ENCODE measurements at places on chromosomes 5 and 9.

DNA sequence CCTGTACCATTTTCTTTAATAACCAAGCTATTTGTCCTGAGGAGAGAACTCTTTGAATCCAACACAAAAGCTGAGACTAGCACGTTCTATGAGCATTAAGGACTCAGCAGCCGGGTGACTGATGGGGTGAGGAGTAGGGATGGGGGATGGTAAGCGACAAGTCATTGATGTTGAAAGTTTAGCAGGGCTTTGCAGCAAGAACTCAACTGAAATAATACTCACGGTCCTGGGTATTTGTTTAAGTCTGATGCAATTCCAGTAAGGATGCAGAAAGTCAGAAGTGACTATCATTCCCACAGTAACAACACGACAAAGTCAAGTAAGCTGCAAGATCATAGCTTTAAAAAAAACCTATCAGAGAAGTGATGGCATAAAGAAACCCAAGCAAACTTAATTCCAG is 131.1 kb downstream of the ACTL7B start:
- no peak for DNase-seq

DNA sequence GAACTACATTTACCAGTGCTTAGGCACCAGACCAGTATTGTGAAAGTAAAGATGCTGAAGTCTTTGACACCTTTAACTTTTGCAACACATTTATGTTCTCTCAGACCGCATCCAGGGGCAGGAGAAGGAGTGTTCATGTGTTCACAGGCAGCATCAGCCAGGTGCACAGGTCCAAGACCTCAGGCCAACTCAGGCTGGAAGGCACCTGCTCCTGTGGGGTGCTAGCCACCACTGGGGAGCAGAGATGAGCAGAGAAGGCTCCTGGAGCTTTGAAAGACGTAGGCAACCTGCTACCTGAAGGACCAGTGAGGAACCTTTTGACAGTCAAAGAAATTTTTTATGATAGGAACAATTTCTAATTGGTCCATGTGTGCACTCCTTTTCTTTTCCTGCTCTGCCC is 35.6 kb downstream of the DAPK1 start:
- DNase-seq: no peak

GRCh38 chr9:121302786-121303185 is 34.8 kb downstream of the GSN start:
- no peak for DNase-seq

DNA sequence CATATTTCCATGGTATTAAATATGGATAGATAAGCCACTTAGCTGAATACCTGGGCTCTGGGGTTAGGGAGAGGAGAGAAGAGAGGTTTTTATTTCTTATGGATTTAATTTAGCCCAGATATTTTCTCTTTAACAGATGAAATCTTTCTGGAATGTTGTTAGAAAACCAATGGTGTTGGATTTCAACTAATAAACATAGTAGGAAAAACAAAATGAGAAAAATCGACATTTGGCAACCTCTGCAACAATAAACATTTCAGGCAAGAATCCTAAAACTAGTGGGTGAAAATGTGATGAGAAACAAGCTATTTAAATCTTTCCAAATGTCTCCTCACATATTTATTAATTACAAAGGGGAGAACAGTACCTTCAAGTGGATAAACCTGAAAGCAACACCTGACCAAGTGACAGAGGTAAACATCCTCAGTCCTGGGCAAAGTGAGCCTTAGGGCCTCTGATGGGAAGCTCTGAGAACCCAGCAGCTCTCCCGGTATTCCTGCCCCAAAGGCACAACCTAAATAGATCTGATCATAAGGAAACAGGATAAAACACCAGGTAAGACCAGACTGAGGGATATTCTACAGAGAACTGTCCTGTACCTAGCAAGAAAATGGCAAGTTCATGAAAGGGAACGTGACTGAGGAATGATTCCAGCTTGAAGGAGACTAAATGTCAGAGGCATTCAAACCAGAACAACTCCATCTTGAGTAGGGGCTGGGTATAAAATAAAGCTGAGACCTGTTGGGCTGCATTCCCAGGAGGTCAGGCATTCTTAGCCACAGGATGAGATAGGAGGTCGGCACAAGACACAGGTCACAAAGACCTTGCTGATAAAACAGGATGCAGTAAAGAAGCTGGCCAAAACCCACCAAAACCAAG is 163.7 kb downstream of the ESM1 start:
- DNase-seq: peak; percentile 32

DNA sequence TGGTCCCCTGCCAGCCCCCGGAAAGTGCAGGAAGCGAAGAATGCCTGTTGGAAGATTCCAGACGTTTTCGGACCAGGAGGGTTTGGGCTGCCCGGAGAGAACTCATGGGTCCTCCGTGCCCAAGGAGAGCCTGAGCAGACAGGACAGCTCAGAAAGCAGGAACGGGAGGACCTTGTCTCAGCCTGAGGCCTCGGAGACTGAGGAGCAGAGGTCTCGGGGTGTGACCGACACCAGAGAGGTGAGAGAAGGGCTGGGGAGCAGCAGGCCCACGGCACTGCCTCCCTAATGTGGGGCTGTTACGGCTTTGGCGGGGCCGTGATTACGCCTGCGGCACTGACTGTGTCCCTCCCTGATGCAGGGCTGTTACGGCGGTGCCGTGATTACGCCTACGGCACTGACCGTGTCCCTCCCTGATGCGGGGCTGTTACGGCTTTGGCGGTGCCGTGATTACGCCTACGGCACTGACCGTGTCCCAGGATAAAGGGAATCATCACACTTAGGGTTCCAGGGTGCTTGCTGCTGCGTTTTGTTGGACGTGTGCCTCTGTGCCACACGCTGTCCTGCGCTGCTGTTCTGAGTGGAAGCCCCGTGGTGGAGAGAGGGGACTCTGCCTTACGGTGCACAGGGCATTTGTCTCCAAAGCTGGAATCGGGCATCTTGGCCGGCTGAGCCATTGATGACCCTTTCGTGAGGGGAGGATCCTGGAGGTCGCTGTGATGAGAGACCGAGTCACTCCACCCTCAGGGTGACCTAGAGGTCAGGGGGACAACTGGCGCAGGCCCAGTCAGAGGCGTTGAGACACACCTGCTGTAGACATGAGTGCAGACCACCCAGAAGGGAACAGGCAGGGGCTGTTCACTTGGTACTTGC is 25.7 kb downstream of the CEP72 start:
- DNase-seq: no peak

DNA sequence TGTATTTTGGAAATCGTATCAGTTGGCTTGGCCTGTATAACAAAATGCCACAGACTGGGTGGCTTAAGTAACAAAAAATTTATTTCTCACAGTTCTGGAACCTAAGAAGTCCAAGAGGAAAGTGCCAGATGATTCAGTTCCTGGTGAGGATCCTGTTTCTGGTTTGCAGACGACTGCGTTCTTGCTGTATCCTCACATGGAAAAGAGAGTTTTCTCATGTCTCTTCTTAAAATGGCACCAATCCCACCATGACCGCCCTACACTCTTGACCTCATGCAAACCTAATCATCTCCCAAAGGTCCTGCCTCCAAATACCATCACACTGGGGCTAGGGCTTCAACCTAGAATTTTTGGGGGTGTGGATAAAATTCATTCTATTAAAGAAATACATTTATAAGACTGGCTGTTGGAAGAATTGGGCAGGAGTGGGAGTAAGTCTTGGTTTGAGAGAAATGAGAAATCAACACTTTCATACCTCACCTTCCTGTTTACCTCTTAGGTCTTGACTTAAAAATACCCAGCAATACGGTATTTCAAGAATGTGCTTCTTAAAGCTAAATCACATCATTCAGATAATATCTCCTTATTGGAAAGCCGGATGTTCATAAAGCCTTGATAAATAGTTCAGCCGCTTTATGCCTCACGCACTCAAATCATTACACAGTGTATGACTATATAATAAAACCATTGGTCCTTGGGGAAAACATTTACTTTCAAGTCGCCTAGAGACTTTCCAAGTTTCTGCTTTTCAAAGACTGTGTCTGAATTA is 28.7 kb downstream of the PTTG1 start:
- no peak for DNase-seq

DNA sequence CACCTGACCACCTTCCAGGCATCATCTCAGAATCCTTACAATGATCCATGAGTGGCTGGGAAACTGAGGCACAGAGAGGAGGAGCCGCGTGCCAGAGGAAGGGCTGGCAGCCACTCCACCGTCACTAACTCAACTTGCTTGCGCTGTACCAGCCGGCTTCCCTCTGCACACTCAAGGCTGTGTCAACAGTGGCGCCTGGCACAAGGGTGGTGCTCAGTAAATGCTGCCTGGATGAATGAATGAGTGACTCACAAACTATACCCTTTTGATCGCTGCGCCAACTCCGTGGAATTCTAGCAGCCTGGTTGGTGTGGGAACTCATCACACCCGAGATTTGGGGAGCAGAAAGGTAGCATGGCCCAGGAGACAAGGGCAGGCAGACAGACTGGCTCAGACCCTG is 21.9 kb downstream of the PRRX2 start:
- DNase-seq: no peak

- peak; percentile 81 for DNase-seq
These were observed 2.5 kb downstream of the CAST start for GRCh38 chr5:96664669-96665068.

- DNase-seq: peak; percentile 26
These were observed 11.9 kb downstream of the AGTPBP1 start for GRCh38 chr9:85729882-85730281.

GRCh38 chr9:105299190-105299854 is 54.9 kb downstream of the SLC44A1 start:
- DNase-seq: peak; percentile 93
